ENCODE measurements at places on chromosomes 5 and 9.

DNA sequence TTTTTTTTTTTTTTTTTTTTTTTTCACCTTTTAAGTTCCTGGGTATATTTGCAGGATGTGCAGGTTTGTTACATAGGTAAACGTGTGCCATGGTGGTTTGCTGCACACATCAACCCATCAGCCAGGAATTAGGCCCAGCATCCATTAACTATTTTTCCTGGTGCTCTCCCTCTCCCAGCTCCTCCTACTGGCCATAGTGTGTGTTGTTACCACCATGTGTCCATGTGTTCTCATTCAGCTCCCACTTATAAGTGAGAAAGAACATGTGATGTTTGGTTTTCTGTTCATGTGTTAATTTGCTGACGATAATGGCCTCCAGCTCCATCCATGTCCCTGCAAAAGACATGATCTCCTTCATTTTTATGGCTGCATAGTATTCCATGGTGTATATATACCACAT, 350.5 kb downstream of the MAN2A1 start:
- no peak for DNase-seq

- no peak for DNase-seq
These were observed 416.1 kb downstream of the ZSWIM6 start for GRCh38 chr5:61748121-61748520.

- no peak for DNase-seq
These were observed 544 bp upstream of the SNX24 start for GRCh38 chr5:122844910-122845228.

GRCh38 chr5:169785771-169786618, 148.9 kb downstream of the DOCK2 start:
- DNase-seq, result no peak

GRCh38 chr9:134785325-134786108, 95.1 kb upstream of the FCN2 start:
- DNase-seq, result peak; percentile 48

GRCh38 chr9:129962889-129963703, 79.9 kb downstream of the FNBP1 start:
- DNase-seq, result no peak

GRCh38 chr9:120344230-120344629, 235.7 kb downstream of the CDK5RAP2 start:
- DNase-seq, result no peak

DNA sequence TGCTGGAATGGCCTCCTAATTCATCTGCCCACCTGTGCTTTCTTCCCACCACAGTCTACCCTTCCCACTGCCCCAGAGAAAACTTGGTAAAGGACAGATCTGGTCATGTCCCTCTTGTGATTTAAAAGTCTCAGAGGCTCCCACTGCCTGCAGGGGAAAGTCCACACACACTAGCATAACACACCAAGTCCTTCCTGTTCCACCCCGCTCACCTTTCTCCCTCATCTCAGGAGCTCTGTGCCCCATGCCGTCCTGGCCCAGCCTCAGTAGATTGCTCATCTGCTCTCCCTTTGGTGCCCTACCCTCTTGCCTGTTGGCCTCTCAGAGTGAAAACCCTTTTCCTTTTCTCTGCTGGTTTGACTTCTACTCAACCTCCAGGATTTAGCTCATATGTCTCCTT, 111.4 kb upstream of the MAP3K1 start:
- no peak for DNase-seq
